ENCODE measurements at places on chromosomes 16 and 17.
A peak's percentile ranks its signal among the peaks of the same experiment; 100 is the strongest.

DNA sequence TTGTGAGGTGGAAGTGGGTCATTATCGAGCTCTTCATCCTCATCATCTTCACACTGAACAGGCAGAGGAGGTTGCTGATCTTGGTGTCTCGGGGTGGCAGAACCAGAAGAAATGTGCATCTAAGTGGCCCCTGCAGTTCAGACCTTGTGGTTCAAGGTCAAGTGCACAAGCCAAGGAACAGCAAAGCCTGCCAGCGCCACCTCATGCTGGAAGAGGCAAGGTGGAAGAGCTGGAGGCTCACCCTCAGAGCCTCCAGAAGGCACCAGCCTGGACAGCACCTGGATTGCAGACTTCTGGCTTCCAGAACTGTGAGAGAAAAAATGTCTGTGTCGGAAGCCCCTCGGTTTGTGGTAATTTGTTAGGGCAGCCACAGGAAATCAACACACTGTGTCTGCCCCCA is 32.7 kb downstream of the IFT140 start:
- DNase-seq: no peak

GRCh38 chr16:75443298-75443697 is 10.0 kb upstream of the CFDP1 start:
- no peak for DNase-seq

GRCh38 chr16:23174622-23175021 is 7.9 kb upstream of the SCNN1G start:
- no peak for DNase-seq

DNA sequence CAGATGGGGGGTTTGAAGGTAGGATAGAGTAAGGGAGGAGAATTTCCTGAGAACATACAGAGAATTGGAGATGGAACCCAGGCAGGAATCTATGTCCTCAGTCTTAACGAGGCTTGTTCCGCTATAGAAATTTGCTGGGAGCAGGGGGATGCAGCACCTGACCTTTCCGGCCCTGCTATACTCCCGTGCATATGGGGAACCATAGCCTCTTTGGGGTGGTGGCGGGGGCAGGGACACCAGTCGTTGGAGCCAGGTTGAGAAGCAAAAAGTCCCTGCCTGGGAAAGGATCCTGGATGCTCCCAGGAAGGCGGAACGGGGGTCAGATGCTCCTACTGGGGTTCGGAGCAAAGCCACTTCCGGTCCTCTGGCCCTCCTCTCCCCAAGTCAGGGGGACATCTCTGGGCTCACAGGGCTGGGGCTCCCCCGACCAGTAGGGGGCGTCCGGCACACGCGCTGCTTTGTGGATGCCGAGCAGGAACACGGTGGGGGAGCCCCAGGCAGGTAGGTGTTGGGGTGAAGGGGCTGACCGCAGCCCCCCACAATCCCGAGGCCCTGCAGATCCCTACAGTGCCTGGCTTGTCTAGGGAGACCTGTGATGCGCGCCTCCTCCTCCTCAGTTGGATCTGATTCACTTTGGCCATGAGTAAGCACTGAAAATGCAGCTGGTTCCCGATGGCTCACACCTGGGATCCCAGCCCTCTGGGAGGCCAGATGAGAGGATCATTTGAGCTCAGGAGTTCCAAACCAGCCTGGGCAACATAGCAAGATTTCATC is 15.5 kb upstream of the TFAP4 start:
- DNase-seq: peak; percentile 75

DNA sequence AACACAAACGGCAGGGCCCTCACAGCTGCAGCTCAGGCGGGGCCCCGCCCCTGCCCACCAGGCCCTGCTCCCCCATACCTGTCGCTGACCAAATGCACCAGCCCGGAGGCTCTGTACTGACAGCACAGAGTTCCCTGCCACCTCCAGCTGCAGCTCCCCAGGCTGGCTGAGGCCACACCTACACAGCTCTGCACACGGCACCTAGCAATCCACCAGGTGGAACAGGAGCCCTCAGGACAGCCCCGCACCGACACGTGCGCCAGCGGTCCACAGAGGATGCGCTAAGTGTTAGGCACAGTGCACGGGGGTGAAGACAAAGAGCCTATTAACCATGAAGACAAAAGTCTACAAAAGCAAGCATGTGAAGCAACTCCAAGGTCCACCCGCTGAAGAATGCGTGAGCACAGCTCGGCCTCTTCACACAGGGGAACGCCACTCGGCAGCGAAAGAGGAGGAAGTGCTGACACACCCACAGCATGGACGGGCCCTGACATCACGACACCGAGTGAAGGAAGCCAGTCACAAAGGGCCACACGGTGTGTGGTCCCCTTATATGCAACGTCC is 5.4 kb downstream of the ZCCHC14 start:
- no peak for DNase-seq

DNA sequence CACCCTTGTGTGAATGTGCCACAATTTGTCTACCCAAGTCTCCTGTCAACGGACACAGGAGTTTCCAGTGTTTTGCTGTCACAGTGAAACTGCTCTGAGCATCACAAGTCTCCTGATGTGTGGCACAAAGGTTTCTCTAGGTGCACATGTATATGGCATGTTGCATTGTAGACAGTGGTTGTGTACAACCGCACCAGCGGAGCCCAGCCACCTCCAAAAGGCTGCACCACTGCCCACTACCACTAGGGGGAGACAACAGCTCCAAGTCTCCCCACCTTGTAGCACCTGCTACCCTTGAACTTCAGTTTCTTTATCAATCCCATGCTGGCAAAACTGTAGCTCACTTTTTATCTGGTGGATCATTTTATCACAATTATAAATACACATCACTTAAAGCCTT is 95.5 kb upstream of the ZNF469 start:
- no peak for DNase-seq
